ENCODE measurements at places on chromosomes 2 and 18. TPM values are rescaled to one million over a fixed set of nuclear protein-coding genes. Genes with fewer than 3 reads are reported as not detected.
A peak's percentile ranks its signal among the peaks of the same experiment; 100 is the strongest.

Gene TBR1
- total RNA-seq, result not detected

Gene SH3RF3
- total RNA-seq, result 17.2 TPM

Gene SLC4A3
- total RNA-seq, result 32.8 TPM

Gene DAW1
- not detected for total RNA-seq

Gene NMUR1
- total RNA-seq, result 0.39 TPM

Gene AMMECR1L
- total RNA-seq, result 9.9 TPM

Gene NLRC4
- 4.2 TPM for total RNA-seq

Gene TIGD1
- total RNA-seq, result 7.4 TPM

- no peaks in the 10 kb centered on the region for H3K27me3 ChIP-seq
- H3K4me1 ChIP-seq, result no peaks in the 10 kb centered on the region
- no peak overlapping the region for H3K4me3 ChIP-seq
- no peak overlapping the region for H3K27ac ChIP-seq
- DNase-seq, result no peak
Measured at GRCh38 chr2:18540872-18541271, 19.6 kb downstream of the RDH14 start.

DNA sequence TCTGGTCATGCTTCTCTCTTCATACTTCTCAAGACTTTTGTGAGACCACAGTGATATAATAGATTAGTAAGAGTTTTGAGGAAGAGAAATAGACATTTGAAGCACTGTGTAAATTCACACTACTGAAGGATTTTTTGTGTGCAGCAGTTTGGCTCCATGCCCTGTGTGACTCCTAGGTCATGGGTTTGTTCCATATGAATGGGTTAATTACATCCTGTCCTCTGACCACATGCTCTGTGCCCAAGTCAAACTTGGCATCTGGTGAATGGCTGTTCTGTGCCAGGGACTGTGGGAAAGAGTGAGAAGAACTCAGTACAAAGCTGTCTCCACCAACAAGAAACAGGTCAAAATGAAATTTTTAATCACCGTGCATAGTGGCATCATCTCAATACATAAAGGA, 304.0 kb downstream of the LNPK start:
- H3K27me3 ChIP-seq, result peaks cover 10% of the 10 kb centered on the region
- H3K4me3 ChIP-seq, result no peak overlapping the region
- no peaks in the 10 kb centered on the region for H3K4me1 ChIP-seq
- H3K27ac ChIP-seq, result no peak overlapping the region

GRCh38 chr18:13366962-13367892, 148.7 kb downstream of the LDLRAD4 start:
- no peaks in the 10 kb centered on the region for H3K36me3 ChIP-seq
- no peak for DNase-seq
- peaks cover 12% of the 10 kb centered on the region for H3K4me1 ChIP-seq
- H3K4me3 ChIP-seq, result no peak overlapping the region

DNA sequence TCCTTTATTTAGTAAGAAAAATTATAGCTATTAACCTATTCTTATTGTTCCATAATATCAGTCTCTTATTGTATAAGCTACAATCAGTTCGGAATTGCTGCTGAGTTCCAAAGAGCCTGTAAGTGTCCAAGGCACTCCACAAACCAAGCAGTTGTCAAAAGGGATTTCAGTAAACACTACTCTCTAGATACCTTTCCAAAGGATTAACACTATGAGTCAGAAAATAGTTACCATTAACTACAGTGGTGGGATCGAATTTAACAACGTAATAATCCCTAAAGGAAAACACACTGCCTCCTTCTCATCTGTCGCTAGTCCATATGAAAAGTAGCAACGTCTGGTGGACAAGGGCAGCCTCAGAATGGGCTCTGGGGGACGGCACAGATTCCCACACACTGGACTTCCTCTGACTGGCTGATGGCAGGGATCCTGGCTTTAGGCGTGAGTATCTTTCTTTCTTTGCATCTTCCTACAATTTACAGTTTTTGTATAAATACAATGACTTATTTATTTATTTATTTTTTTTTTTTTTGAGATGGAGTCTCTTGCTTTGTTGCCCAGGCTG, 8.8 kb downstream of the TGFBRAP1 start:
- DNase-seq, result no peak
- H3K27me3 ChIP-seq, result no peaks in the 10 kb centered on the region
- H3K4me1 ChIP-seq, result peaks cover 5% of the 10 kb centered on the region
- no peak overlapping the region for H3K27ac ChIP-seq
- no peaks in the 10 kb centered on the region for H3K36me3 ChIP-seq
- H3K4me3 ChIP-seq, result no peak overlapping the region

DNA sequence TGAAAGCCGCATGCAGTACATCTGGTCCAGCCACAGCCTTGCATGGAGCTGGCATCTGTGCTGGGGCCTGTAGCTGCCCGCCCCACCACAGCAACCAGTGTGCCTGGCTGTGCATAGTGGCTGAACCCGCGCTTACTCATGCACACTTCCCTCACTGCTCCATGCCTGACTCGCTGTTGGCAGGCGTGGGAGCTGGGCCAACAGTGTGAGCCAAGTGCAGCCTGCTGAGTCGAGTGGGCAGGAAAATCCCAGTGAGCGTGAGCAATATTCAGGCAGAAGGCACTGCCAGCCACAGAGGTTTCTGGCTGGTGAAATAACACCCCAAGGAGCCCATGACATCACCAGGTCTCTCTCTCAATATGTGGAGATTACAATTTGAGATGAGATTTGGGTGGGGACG, 1674.1 kb upstream of the TMEFF2 start:
- H3K4me3 ChIP-seq, result no peak overlapping the region
- no peak for DNase-seq
- H3K27me3 ChIP-seq, result no peaks in the 10 kb centered on the region
- no peaks in the 10 kb centered on the region for H3K4me1 ChIP-seq
- H3K36me3 ChIP-seq, result no peaks in the 10 kb centered on the region
- no peak overlapping the region for H3K27ac ChIP-seq

DNA sequence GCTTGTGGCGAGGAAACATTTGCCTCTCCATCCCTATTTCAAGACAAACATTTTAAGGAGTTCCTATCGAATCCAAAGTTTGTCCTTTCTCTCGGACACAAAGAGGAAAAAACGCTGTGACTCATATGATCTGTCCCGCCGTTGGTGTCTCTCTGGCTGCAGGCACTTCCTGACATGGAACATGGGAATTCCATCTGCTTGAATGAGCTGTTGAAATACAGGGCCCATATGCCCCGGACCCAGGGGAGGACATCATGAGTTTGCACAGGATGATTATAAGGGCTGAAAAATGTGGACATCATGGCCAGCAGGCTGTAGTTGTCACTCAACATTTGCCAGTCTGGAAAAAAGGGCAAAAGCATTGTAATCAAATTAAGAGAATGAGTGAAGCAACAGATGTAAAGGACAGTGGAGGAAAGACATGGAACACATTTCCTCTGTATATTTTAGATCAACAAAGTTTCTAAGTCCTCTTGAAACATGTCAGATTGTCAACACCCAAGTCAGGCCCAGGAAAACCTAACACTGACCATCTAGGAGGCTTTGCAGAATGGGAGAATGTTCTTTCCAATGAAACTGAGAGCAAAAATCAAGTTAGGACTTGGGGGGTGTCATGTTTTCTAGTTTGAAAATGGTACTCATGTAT, 103.2 kb upstream of the SMIM21 start:
- H3K27me3 ChIP-seq, result no peaks in the 10 kb centered on the region
- no peaks in the 10 kb centered on the region for H3K4me1 ChIP-seq
- H3K4me3 ChIP-seq, result no peak overlapping the region
- no peak overlapping the region for H3K27ac ChIP-seq
- DNase-seq, result no peak

DNA sequence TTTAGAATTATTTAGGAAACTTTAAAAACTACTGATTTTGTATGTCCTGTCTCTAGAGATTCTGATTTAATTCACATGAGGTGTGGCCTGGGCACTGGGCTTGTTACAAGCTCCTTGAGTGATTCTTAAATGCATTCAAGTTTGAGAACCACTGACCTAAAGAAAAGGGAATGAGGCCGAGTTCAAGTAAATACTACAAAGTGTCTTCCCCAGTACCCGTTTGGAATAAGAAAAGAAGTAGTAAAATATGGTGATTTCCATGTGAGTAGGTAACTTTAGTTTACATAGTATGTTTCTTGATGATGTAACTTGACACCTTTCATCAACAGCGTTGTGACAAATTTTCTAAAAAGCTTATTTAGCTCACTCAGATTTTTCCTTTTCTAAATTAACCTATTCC, 1022.9 kb upstream of the NRXN1 start:
- no peak for DNase-seq
- no peak overlapping the region for H3K4me3 ChIP-seq
- no peaks in the 10 kb centered on the region for H3K4me1 ChIP-seq
- H3K27me3 ChIP-seq, result no peaks in the 10 kb centered on the region
- H3K27ac ChIP-seq, result no peak overlapping the region

- H3K4me1 ChIP-seq, result no peaks in the 10 kb centered on the region
- no peak overlapping the region for H3K4me3 ChIP-seq
- DNase-seq, result peak; percentile 9
- H3K27ac ChIP-seq, result no peak overlapping the region
Measured at GRCh38 chr18:79610461-79611039, 69.1 kb upstream of the CTDP1 start.

DNA sequence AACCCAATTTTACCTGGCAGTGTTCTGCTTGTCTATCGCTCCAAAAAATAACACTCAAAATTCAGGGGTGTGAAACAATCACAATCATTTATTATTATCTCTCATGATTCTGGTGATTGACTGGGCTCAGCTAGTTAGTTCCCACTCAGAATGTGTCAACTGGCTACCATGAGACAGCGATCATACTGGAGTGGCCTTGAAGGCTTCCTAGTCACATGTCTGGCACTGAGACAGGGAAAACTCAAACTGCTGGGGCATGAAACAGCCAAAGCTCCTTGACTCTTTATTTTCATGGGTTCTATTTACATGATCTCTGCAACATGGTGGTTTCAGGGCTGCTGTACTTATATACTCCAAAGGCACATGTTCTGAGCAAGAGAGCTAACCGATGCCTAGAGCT, 6.2 kb upstream of the ANXA4 start:
- no peak overlapping the region for H3K4me3 ChIP-seq
- H3K4me1 ChIP-seq, result no peaks in the 10 kb centered on the region
- no peak overlapping the region for H3K27ac ChIP-seq
- no peaks in the 10 kb centered on the region for H3K27me3 ChIP-seq

DNA sequence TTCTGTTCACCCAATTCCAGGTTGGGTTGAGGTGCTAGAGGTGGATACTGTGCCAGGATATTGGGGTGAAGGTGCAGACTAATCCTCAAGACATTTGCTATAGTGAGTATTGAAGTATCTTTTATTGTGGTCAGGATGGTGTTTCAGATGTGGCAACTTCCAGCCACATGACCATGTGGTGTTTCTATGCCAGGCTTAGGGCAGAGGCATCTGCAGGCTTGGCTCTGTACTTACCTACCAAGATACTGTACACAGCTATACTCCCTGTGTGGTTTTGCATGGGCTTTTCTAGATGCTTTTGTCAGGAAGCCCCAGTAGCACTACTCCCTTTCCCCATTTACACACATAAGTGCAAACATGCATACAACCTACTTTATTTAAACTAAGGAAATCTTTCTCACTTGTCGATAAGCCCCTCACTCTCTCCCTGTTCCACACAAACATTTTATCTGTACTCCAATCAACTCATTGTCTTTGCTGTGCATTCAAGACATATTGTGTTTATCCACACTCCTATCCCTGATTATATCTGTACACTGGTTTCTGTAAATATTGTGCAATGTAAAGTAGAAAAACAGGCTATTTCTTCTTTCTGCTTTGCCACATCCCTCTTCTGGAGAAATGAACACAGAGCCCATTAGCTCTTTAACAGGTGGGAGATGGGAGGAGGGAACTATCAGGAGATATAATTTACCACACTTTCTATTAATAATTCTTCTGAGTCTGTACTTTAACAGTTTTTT, 12.3 kb downstream of the ARL6IP6 start:
- no peaks in the 10 kb centered on the region for H3K27me3 ChIP-seq
- peaks cover 6% of the 10 kb centered on the region for H3K4me1 ChIP-seq
- no peaks in the 10 kb centered on the region for H3K36me3 ChIP-seq
- no peak overlapping the region for H3K27ac ChIP-seq
- H3K4me3 ChIP-seq, result no peak overlapping the region

GRCh38 chr2:54370405-54371104, 85.6 kb upstream of the SPTBN1 start:
- H3K4me1 ChIP-seq, result peaks cover 9% of the 10 kb centered on the region
- peak overlapping the region; percentile 65 for H3K27ac ChIP-seq
- no peaks in the 10 kb centered on the region for H3K27me3 ChIP-seq
- H3K36me3 ChIP-seq, result no peaks in the 10 kb centered on the region
- no peak overlapping the region for H3K4me3 ChIP-seq
